ENCODE measurements at places on chromosomes 6 and 20.
A peak's percentile ranks its signal among the peaks of the same experiment; 100 is the strongest.

DNA sequence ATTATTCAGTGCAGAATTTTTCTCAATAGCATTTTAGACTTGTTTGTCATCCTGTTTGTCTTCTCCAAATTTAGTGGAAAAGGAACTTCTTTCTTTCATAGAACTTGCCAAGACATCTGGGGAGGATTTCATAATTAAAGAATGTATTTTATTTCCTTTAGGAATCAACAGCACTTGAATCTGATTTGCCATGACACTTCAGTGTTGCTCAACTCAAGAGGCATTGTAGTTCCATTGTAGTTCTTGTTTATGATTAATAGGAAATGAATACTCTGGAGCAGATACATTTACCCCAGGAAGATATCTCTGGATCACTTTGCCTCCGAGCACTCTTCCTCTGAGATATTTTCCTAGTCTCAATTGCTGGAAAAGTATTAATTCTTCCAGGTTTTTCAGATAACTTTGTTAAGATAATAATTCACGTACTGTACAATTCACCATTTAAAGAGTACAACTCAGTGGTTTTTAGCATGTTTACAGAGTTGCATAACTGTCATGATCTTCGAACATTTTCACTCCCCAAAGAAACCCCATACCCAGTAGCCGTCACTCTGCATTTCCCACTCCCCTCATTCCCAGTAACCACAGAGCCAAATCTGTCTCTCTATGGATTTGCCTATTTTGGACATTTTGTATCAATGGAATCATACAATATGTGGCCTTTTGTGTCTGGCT is 29.7 kb downstream of the AKAP12 start:
- no peak for DNase-seq

GRCh38 chr6:127022302-127022701 is 96.2 kb upstream of the RSPO3 start:
- DNase-seq, result peak; percentile 22

DNA sequence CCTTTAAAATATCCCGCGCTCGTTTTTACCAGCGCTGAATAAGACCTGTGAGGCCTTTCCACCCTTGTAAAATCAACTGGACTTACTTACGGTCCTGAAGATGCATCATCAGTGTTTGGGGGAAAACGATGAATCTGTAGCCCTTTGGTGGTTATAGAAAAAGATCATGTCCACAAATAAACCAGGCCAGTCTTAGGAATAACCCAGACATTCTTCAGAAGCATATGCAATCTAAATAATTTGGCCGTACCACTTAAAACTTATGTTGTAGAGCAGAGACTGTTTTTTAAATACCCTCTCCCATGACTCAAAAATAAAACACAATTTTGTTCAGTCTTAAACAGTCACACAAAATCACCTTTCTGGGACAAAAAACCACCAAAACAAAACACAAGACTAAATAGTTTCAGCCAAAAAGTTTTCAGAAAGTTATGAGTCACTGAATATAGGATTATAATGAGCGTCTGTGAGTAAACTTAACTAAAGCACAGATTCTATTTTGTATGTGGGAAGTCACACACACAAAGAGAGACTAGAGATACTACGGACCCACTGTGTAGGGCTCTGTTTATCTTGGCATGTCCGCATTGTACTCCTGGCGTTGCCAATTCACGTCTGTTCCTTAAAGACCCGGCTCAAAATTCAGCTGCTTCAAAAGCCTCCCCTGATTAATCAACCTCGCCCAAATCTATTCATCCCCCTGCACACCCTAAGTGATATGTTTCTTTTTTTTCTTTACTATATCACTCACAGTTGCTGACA is 26.5 kb upstream of the SMOC2 start:
- DNase-seq, result no peak

DNA sequence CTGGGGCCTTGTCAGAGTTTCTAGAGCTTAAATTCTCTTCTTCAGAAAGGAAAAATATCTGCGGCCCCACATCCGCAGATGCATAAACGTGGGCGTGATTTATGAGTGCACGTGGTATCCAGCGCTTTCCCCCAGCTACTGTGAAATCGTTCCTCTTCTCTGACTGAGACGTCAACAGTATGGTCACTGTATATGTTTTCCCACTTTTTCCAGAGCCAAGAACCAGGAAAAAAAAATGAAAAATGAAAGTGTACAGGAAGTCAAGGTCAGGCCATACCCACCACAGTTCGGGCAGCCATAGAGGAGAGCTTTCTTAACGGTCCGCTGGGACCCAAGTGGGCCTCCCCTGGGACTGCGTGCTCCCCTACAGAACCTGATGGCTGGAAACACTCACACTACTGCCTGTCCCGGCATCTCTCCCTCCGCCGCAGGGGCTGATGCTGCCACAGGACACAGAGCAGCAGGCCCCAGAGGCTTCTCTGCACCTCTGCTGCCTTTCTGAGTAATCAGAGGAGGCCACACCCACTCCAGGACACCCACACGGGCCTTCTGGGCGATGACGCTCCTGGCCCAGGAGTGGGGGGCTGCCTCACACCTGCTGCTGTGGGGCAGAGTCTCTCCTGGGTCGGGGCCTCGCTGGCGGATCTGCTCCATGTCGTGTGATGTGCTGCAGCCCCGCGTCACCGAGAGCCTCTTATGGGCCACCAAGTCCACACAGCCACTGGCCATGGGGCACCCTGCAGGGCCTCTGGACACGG is 16.4 kb upstream of the STX16 start:
- DNase-seq, result no peak

- DNase-seq, result no peak
Observed at GRCh38 chr6:164744301-164744700, 565.1 kb downstream of the C6orf118 start.

DNA sequence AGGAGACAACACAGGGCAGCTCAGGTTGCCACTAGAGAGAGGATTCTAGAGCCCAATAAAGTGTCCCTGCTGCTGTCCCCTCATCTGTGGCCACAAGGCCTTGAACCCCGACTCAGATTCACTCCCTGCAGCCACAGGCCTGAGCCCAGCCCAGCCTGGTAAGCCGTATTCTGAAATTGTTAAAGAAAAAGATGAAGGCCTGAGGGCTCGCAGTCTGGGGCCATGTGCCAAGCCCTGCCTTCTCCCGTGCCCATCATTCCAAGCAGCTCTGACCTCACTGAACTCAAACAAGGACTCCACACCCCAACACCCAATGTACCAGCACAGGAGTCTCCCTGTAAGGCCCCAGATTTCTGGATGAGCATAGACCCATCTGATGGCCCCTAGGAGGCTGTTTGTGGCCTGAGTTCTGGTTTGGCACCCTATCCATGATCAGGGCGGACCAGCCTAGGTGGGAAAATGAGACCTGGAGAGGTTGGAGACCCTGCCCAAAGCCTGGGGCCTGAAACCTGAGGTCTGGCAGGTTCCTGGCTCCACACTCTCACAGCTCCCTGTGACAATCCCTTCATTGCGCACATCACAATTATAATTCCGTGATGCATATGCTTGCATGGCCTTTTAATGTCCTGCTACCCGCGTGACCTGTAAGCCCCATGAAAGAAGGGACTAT is 62.0 kb upstream of the TOP1 start:
- DNase-seq, result no peak

GRCh38 chr20:33552519-33552918 is 62.6 kb downstream of the CBFA2T2 start:
- no peak for DNase-seq

- DNase-seq, result no peak
Observed at GRCh38 chr6:81023007-81023582, 729.4 kb downstream of the TENT5A start.

GRCh38 chr6:124590001-124590400 is 372.2 kb upstream of the RNF217 start:
- no peak for DNase-seq

GRCh38 chr6:90654166-90654565 is 67.3 kb upstream of the MAP3K7 start:
- DNase-seq, result no peak

- no peak for DNase-seq
Observed at GRCh38 chr6:168663041-168663440, 222.1 kb downstream of the SMOC2 start.

DNA sequence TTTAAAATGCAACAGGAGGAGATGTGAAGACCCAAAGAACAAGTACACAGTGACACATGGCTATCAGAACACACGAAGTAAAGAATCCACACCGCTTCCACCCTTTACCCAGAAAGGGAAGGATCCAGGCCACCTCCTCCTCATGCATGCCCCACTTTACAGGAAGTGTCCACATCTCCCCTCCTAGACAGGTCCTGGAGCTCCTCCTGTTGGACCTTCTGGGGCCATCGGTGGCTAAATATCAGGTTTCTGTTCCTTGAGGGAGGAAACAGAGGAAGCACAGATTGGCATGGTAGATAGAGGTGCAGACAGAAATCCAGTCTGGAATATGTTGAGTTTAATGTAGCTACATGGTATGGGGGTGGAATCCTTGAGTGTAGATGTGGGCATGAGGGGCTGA is 10.9 kb downstream of the NINL start:
- DNase-seq, result no peak

Data from NCI-H2081 treated with DMSO at 0.1 percent for 48 hours (cell line).